H9 (cell line): ENCODE measurements at places on chromosomes 1 and 21. TPM values are rescaled to one million over a fixed set of nuclear protein-coding genes. Genes with fewer than 3 reads are reported as not detected.

Gene PLA2G4A
- 0.39 and 0.72 TPM in 2 replicates for total RNA-seq

Gene UMODL1
- not detected in 2 replicates for total RNA-seq

Gene ATG4C
- 13.1 and 14.8 TPM in 2 replicates for total RNA-seq

Gene CCDC30
- 1.4 and 1.8 TPM in 2 replicates for total RNA-seq

Gene MYOC
- not detected in 2 replicates for total RNA-seq

Gene C1orf87
- 0.15 and 0.33 TPM in 2 replicates for total RNA-seq

Gene FMN2
- 0.59 and 0.61 TPM in 2 replicates for total RNA-seq

Gene HTR6
- total RNA-seq = 0.29 and 0.37 TPM in 2 replicates

Gene PTGS2
- 0.35 and 0.37 TPM in 2 replicates for total RNA-seq

Gene NTMT2
- 0.28 TPM in 1 of 2 replicates, not detected in the other for total RNA-seq

Gene OR2L8
- total RNA-seq = 0.24 TPM in 1 of 2 replicates, not detected in the other

Gene NMNAT2
- 11.4 and 11.5 TPM in 2 replicates for total RNA-seq

Gene HLCS
- 12.7 and 14.1 TPM in 2 replicates for total RNA-seq

Gene TBX19
- 0.37 and 0.48 TPM in 2 replicates for total RNA-seq

Gene E2F2
- 5.1 TPM in 2 replicates for total RNA-seq

Gene DNASE2B
- not detected in 2 replicates for total RNA-seq

Gene RORC
- total RNA-seq = 0.46 and 0.52 TPM in 2 replicates

Gene KLF17
- total RNA-seq = 0.09 TPM in 2 replicates

Gene BGLAP
- 2.4 and 3.0 TPM in 2 replicates for total RNA-seq

Gene GPATCH3
- total RNA-seq = 19.4 and 21.2 TPM in 2 replicates

Gene THEMIS2
- total RNA-seq = 17.2 and 18.7 TPM in 2 replicates

Gene SHISA4
- total RNA-seq = 6.3 and 8.1 TPM in 2 replicates

Gene ELOA
- total RNA-seq = 66.2 and 69.0 TPM in 2 replicates

Gene GIPC2
- total RNA-seq = 0.85 and 0.90 TPM in 2 replicates

Gene SLAMF8
- not detected in 2 replicates for total RNA-seq

Gene IQGAP3
- 24.5 and 24.7 TPM in 2 replicates for total RNA-seq

Gene TMEM63A
- total RNA-seq = 75.7 and 80.7 TPM in 2 replicates

Gene LIPI
- total RNA-seq = not detected in 2 replicates

Gene TEX38
- total RNA-seq = not detected in 2 replicates
